ENCODE measurements at places on chromosomes 4 and X.

DNA sequence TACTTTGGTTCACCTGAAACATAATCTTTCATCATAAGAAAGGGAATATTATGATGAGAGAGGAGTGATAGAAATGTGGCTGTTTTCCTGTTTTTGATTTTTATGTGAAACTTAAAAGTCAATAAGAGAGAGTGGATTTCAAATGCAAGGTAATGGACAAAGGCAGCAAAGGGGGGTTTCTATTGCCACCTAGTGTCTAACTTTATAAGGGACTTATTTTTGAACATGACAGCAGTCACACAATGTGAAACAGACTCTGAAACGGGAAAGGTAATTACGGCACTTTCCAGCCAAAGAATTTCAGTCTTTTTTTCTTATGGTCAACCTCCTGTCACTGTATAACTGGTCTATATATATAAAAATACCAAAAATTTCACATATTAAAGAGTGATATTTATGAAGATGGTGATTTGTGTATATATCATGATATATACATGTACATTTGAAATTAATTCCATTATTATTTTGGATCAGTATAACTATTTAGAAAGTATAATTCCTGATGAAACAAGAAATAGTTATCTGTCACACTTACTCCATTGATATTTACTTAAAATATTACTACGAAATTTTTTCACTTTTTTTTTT is 127.1 kb downstream of the FBXO8 start:
- peak; percentile 33 for DNase-seq

DNA sequence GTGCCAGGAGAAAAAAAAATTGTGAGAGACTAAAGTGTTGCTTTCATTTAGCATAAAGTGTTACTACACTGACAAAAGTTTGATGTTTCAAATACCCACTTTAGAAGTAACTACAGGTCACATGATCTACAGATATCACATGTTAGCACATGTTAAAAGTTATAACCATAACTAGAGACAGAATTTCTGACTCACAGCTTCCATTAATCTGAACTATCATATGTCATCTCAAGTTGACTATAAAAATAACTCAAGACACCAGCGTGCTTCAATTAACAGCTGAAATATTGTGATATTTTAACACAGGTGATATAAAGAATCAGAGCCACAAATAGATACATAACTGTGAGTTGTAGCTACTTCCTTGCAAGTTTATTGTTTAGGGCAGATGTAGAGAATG is 591.5 kb upstream of the PITX2 start:
- no peak for DNase-seq

- DNase-seq, result no peak
Observed at GRCh38 chrX:9665113-9665512, 100.5 kb downstream of the GPR143 start.

DNA sequence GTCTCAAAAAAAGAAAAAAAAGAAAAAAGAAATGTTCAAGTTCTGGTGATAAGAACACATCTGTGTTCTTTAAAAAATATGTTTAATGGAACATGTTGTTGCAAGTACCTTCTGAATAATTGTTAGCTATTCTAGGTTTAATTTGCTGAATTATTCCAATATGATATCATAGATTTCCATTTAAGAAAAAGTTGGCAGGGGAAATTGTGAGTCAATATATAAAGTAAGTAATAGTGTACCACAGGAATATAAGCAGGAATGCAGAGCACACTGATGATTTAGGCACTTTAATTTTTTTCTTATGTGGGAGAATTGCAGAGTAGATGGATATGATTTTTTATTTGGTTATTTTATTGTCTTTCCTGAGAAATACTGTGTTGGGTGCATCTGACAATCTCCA is 190.7 kb downstream of the RPA4 start:
- peak; percentile 37 for DNase-seq

GRCh38 chrX:134659761-134660160 is 1.5 kb upstream of the PLAC1 start:
- no peak for DNase-seq

- DNase-seq, result no peak
Observed at GRCh38 chr4:139123910-139124309, 53.1 kb downstream of the ELF2 start.

DNA sequence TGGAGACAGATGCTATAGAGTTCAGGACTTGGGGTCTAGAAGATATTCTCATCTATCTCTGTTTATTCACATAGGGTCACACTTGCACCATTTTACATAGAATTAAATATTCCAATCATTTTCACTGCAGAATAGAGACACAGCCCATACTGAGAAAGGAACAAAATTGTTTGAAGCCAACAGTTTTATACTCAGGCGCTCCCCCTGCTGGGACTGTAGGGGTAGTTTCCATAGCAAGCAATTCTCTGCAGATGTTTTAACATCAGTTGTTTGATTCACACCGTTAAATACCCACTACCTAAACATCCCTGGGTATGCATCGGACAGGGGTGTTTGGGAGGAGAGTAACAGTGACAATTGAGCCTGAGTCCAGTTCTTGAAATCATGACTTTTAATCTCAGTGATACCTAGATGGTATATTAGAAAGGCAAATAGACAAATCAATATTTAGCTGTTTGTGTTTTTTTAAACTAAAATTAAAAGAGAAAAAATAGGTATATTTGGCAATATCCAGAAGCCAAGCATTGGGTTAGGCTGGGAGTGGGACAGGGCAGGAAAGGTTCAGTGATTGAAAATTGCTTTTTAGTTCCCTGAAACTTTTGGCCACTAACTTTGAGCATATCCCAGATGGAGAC is 33.8 kb downstream of the LONRF3 start:
- DNase-seq, result peak; percentile 5

GRCh38 chr4:179467878-179468277 is 2025.6 kb upstream of the AGA start:
- DNase-seq, result no peak

GRCh38 chr4:76442807-76443206 is 7.8 kb downstream of the SHROOM3 start:
- DNase-seq, result no peak

DNA sequence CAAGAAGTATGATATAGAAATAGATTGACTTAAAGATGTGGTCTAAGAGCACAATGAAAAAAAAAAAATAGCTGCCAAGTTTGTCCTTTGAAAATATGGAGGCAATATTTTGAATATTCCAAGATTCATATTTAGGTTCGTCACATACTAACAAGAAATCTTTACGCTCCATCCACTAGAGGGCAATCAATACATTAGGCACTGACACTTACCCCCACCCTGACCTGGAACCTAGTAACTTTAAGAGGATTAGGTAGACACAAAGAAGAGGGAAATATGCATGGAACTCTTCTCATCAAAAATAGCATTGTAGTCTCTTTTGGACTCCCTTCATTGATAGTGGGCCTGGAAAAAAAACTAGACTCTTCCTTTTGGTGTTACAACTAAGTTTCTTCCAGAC is 1108.1 kb downstream of the PCDH19 start:
- no peak for DNase-seq

DNA sequence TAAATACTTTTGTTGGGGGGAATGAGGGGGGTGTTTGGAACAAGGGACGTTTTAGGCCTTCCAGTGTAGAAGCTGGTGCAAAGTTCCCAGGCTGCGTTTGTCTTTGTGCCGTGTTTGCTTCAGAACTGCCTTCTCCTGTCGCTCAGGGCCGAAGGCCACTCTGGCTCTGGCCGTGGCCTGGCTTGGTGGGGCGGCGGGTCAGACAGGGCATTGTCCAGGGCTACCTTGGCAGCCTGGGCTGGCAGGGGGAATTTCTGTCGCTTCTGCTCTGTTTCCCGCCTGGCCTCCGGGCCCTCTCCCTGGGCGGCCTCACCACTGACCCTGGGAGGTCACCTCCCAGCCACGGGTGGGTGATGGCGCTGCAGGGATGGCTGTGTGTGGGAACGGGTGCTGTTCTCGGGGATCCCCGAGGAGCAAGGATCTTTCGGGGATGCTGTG is 140.0 kb downstream of the COL4A6 start:
- DNase-seq, result no peak

GRCh38 chr4:88189881-88190585 is 31.6 kb upstream of the ABCG2 start:
- no peak for DNase-seq

- DNase-seq, result no peak
Observed at GRCh38 chrX:15434205-15434604, 50.0 kb upstream of the VEGFD start.

DNA sequence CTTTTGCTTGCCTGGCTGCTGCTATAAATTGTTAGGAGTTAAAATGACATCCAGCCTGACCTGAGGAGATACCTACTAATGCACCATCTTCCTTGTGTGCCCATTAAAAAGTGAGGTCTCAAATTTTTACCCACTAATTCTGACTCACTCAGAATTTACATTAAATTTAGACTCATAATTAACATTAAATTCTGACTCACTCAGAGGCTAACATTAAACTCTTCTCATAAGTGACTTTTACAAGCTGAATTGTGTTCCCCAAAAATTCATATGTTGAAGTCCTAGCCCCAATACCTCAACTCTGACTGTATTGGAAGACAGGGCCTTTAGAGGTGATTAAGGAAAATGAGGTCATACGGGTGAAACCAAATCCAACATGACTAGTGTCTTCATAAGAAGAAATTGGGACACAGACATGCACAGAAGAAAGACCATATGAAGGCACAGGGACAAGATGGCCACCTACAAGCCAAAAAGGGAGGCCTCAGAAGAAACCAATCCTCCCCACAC is 11.8 kb downstream of the CASP6 start:
- DNase-seq, result no peak

DNA sequence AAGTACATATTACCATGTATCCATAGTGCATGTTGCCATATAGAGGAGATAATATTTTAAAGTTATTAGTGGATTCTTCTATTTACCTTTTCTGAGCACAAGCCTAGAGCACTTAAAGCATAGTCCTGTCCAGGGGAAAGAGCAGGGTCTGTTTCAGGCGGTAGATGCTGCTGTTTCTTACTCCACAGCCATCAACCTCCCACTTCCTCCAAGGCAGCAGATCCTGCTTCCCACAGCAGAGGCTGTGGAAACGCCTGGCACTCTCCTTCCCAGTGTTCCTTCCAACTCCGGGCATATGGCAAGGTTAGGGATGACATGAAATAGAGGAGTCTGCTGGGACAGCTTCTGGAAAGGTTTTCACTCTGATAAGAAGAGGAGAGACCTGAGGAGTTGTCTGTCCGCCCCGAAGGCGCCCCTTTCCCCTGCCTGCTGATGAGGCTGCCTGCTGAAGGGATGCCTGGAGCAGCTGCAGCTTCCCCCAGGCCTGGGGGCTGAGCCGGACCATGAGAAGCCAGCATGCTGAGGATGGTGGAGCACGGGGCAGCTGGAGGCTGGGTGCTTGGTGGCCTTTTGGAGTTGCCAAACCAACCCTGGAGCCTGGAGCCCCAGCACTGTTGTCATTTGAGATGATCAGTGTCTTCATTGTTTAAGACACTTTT is 43.9 kb upstream of the SLC25A4 start:
- DNase-seq, result no peak

DNA sequence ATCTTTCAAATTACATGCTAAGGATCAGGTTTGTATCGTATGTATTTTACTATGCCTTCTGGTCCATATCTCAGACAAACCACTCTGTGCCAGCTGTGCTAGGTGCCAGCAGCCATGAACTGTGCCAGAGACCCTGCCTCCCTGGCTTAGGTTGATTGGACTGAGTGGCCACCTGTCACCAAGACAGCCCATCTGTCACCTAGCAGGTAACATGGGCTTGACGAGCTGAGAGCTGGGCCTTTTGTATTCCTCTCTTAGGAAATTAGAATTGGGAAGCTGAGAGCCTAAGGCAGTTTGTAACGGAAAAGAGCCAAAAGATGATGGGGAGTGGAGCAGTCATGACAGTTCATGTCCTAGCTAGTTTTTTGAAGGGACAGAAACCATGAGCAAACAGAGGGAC is 42.5 kb downstream of the TMEM164 start:
- no peak for DNase-seq

DNA sequence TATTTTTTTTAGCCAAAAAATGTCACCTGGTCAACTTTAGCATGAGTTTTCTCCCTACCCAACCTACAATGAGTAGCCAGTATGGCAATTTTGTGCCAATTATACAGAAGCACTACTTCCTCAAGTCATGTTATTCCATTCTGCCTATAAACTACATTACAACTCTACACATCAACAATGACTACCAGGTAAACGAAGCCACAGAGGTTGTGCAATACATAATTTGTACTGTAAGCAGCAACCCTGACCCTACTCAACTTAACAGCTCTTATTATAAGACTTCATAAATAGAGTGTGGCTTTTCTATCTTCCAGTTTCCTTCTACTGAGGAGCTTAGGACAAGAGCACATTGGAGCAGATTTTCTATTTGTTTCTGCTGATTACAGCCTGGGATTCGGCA is 160.5 kb downstream of the HS3ST1 start:
- no peak for DNase-seq

GRCh38 chr4:3663791-3664190 is 102.4 kb upstream of the ADRA2C start:
- DNase-seq, result no peak

DNA sequence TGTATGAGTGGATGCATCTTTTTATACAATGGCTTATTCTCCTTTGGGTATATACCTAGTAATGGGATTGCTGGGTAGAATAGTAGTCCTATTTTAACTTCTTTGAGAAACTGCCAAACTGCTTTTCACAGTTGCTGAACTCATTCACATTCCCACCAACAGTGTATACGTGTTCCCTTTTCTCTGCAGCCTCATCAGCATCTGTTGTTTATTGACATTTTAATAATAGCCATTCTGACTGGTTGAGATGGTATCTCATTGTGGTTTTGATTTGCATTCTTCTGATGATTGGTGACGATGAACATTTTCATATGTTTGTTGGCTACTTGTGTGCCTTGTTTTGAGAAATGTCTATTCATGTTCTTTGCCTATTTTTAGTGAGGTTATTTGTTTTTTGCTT is 687.0 kb upstream of the EPHA5 start:
- DNase-seq, result no peak

- DNase-seq, result no peak
Observed at GRCh38 chr4:185793716-185794115, 18.3 kb downstream of the SORBS2 start.

Measured in amniotic stem cell (primary cell).